CD14-positive monocyte (primary cell): ENCODE measurements at places on chromosomes 4 and X. TPM values are rescaled to one million over a fixed set of nuclear protein-coding genes. Genes with fewer than 3 reads are reported as not detected.

The CT45A3 gene
- polyA plus RNA-seq, result not detected

The EGF gene
- 4.8 TPM in 1 of 2 replicates, not detected in the other for polyA plus RNA-seq

The SUPT20HL2 gene
- not detected for polyA plus RNA-seq

The CYSLTR1 gene
- polyA plus RNA-seq, result 45.2 TPM

The TBC1D8B gene
- 0.16 and 0.17 TPM in 2 replicates for polyA plus RNA-seq

The PSMD10 gene
- polyA plus RNA-seq, result 64.7 TPM

The RRH gene
- not detected for polyA plus RNA-seq

The SPANXA2 gene
- not detected in 2 replicates for polyA plus RNA-seq

The LINC00632 gene
- polyA plus RNA-seq, result not detected

The ZCCHC12 gene
- polyA plus RNA-seq, result not detected

The CSAG3 gene
- not detected in 2 replicates for polyA plus RNA-seq

The CXXC4 gene
- polyA plus RNA-seq, result not detected in 2 replicates

The NEUROG2 gene
- not detected for polyA plus RNA-seq

The BMP2K gene
- 11.8 TPM for polyA plus RNA-seq

The UCHL1 gene
- polyA plus RNA-seq, result not detected

The LUZP4 gene
- polyA plus RNA-seq, result not detected

The CXCL1 gene
- polyA plus RNA-seq, result 3.5 and 5.6 TPM in 2 replicates

The BTK gene
- 42.5 and 92.9 TPM in 2 replicates for polyA plus RNA-seq

The TMEM31 gene
- polyA plus RNA-seq, result not detected

The FGFR3 gene
- polyA plus RNA-seq, result 0.03 and 0.07 TPM in 2 replicates

The CAPN6 gene
- polyA plus RNA-seq, result not detected

The H2BW2 gene
- not detected for polyA plus RNA-seq

The GLRB gene
- polyA plus RNA-seq, result not detected

The TAF7L gene
- not detected in 2 replicates for polyA plus RNA-seq

The IGSF1 gene
- not detected in 2 replicates for polyA plus RNA-seq

The LRRC66 gene
- not detected for polyA plus RNA-seq

The COX7B2 gene
- not detected in 2 replicates for polyA plus RNA-seq

The PRDM5 gene
- 0.12 TPM for polyA plus RNA-seq

The LDB2 gene
- not detected in 2 replicates for polyA plus RNA-seq

The HGFAC gene
- polyA plus RNA-seq, result 0.17 TPM in 1 of 2 replicates, not detected in the other

The SPANXC gene
- not detected for polyA plus RNA-seq
